ENCODE measurements at places on chromosomes 12 and 14. TPM values are rescaled to one million over a fixed set of nuclear protein-coding genes. Genes with fewer than 3 reads are reported as not detected.

The GPX2 gene
- total RNA-seq, result not detected

The CLEC4C gene
- total RNA-seq, result not detected

The HHIPL1 gene
- total RNA-seq, result 4.3 TPM

The TMTC2 gene
- 127 TPM for total RNA-seq

The RPS6KL1 gene
- total RNA-seq, result 42.4 TPM

DNA sequence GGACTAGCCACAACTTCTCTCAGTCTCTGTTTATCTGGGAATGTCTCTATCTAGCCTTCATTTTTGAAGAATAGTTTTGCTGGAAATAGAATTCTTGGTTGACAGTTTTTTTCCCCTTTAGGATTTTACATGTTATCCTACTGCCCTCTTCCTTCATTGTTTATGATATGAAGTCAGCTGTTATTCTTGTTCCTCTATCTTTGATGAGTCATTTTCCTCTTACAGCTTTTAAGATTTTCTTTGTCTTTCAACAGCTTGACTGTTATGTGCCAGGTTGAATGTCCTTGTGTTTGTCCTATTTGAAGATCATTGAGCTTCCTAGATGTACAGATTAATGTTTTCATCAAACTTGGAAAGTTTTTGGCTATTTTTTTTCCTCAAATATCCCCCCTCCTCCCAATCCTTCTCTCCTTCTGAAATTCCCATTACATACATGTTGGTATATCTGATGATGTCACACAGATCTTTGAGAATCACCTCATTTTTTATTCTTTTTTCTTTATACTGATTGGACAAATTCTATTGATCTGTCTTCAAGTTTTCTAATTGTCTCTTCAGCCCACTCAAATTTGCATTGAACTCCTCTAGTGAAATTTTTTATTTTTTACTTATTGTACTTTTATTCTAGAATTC is 4.5 kb upstream of the GOLGA5 start:
- DNase-seq, result no peak

- no peak for DNase-seq
Measured at GRCh38 chr12:38588624-38589305, 272.2 kb downstream of the ALG10B start.

GRCh38 chr12:64090047-64090446 is 132.0 kb downstream of the KICS2 start:
- no peak for DNase-seq

- no peak for DNase-seq
Measured at GRCh38 chr12:28104316-28104715, 85.9 kb upstream of the CCDC91 start.

DNA sequence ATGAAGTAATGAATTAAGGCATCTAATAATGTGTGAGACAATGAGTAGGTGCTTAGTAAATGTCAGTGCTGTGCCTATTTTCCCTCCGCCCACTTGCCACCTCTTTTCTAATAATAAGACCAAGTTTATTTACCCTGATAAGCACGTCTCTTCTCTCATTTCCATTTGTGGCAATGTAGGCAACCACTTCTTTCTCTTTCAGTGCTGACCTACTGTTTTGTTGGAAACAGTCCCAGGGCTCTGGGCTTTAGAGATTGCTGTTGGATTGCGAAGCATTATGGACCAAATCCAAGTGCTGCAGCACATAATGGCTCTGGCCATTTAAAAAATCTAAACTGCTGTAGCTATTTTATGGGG is 141.3 kb upstream of the PLEKHG7 start:
- peak; percentile 79 for DNase-seq

DNA sequence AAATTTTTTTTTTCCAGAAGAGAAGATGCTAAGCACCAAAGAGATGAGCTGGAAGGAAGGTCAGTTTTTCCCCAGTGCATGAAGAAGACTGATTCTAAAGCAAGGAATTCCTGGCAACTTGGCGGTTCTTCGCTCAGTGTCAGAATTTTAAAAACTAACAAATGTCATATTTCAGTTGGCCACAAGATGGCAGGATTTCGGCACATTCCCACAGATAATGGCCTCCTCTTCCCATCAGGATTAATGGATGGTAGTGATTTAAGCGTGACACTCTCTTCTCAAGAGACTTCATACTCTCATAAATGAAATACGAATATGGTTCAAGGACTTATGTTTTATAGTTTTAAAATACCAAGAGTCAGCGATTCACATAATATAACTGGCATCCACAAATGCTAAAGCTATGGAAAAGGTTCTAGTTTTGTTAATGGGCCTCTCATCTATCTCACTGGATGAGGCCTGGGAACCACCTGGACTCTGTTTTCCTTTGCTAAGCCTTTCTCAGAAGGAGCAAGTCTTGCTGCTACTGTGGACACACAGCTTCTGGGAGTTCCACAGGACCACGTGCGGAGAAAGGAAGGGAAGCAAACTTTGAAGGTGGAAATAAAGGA is 46.1 kb upstream of the PTPRO start:
- DNase-seq, result peak; percentile 24

DNA sequence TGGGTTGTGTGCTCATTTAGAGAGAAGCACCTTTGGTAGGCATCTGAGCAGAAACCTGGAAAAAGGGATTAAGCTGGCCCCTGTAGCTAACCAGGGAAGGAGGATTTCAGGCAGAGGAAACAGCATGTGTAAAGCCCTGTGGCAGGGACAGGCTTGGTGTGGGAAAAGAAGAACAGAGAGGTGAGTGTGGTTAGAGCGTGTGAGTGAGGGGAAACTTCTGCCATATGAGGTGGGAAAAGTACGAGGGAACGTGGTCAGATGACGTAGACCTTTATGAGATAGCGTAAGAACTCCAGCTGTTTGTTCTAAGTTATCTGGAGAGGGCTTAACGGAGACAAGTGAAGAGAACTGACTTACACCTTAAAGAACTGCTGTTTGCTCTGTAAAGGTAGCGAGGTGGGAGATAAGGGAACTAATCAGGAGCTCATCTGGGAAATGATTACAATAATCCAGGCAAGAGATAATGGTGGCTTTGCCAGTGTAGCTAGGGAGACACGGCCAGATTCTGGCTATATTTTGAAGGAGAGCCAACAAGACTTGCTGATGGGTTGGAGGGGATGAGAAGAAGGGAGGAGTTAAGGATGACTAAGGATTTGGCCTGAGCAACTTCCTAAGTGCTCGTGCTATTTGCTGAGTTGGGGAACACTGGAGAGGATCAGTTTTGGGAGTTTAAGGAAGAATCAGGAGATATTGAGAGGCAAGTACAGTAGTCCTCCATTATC is 234.0 kb downstream of the ETNK1 start:
- DNase-seq, result no peak

- peak; percentile 31 for DNase-seq
Measured at GRCh38 chr14:64910847-64911495, 3.3 kb upstream of the CHURC1 start.

DNA sequence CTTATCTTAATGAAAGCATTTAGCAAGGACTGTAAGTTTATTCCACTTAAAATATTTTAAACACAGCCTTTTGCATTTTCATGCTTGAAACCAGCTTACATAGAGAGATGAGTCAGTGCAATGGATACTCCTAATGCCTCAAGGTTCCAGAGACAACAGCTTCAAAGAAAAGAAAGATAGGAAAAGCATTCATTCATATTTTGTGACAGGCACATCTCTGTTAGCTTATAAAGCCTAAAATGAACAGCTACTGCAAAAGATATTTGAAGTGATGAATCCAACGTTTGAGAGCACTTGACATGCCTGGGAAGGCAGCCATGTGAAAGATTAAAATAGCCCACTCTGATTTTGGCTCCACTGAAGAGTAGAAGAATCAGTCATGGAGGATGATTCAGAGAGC is 814.5 kb downstream of the RPS29 start:
- no peak for DNase-seq

- no peak for DNase-seq
Measured at GRCh38 chr14:65972346-65972870, 513.8 kb upstream of the CCDC196 start.

GRCh38 chr14:76339728-76340615 is 36.0 kb upstream of the ESRRB start:
- no peak for DNase-seq

DNA sequence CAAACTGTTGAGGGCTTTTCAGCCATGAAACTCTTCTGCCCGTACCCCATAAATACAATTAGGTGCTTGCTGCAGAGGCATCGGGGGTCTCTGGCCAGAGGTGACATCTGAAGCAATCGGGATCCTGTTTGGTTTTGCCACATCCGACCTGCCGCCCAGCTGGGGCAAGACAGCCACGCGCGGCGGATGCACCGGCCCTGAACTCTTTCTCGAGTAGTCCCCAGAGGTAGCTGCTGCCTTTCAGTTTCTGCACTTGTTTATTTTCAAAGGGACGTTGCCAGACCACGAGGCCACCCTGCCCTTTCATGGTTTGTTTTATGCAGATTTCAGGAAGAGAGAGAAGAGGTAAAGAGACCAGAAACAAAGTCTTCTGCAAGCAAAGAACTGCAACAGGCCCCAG is 10.6 kb upstream of the MLXIP start:
- no peak for DNase-seq

DNA sequence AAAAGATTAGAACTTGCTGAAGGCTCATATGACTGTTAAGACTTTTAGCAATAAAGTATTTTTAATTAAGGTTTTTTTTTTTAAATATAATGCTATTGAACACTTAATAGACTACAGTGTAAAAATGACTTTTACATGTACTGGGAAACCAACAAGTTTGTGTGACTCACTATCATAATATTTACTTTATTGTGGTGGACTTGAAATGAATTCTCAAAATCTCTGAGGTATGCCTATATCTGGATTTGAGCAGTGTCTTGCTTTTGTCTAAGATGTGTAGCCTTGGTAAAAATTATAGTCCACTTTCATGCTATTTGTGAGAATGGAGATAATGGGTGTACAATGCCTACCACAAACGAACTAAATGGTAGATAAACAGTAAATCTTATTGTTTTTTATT is 33.9 kb upstream of the NAV3 start:
- no peak for DNase-seq

GRCh38 chr14:71168564-71169427 is 261.5 kb downstream of the PCNX1 start:
- DNase-seq, result no peak

GRCh38 chr12:43169115-43169681 is 382.8 kb downstream of the ADAMTS20 start:
- no peak for DNase-seq

DNA sequence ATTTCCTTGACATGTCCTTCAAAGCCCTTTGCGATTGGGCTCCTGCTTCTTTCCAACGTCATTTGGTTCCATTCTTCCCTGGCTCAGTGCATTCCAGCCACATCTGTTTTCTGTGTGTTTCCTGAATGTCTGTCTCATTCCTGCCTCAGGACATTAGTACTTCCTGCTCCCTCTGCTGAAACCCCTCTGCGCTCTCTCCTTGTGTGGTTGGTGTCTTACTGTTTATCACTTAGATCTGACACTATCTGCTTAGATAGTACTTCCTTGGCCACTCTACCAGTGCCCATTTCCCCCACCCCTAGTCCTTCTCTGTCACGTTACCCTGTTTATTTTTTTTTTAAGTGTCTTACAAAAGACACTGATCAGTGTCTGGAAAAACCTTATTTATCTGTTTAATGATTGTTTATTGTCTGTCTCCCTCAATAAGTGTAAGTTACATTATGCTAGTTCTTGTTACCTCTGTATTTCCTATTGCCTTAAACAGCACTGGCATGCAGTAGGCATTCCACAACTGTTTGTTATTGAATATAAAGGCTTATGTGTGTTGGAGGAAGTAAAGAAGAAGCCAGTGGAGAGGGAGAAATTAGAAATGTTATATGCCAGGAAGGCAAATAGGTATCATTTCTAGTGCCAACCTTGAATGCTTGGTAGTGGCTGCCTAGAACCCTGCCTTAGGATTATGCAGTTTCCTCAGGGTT is 21.5 kb downstream of the DYRK2 start:
- no peak for DNase-seq
